ENCODE measurements at places on chromosomes 6 and 20.

DNA sequence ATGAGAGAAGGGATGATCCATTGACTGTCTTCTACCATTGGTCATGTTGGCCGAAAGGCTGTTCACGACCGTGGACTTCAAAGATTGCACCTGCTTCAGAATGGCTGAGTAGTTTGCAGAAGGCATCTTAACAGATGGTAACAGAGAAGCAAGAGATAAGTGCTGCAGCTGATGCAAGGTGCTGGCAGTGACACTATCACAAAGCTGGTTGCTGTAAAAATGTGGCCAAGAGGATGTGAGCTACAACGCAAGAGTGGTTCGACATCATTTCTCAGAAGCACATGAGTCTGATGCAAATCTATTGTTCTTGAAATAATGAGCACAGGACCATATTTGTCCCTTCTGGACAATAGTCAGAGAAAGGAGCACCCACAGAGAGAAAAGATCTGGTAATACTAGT lies 27.0 kb upstream of the ANKEF1 start:
- DNase-seq = no peak

DNA sequence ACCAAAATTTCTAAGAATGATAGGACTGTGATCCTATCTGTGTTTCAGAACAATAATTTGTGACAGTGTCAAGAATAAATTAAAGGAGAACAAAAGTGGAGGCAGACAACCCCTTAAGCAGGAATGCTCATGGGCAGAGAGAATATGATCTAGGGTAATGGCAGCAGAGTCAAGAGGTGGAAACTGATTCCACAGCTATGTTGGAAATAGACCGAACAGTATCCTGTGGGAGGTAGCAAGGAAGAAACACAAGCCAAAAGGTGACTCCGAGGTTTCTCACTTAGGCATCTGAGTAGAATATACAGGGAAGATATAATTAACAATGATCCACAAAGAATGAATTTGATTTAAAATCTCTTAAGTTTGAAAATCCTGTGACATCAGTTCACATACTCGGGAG lies 100.5 kb downstream of the NRSN1 start:
- DNase-seq = no peak

DNA sequence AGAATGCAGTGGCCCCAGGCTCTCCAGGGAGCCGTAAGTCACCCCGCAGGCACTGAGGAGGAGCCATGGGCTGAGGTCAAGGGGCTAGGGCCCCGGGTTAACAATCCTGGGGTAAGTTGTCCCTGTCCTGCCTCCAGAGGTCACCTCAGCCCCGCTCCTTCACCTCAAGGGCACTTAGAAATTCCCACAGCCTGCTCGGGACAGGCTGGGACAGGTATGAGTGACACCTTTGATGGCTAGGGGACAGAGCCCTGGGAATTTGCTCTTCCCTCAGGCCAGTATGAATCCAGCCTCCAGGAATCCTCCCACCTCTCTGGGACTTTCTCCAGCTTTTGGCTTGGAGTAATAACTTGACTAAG lies 3.5 kb upstream of the GRM4 start:
- DNase-seq = no peak

- DNase-seq = peak; percentile 31
Measured at GRCh38 chr6:49551078-49551865, 804 bp downstream of the C6orf141 start.

DNA sequence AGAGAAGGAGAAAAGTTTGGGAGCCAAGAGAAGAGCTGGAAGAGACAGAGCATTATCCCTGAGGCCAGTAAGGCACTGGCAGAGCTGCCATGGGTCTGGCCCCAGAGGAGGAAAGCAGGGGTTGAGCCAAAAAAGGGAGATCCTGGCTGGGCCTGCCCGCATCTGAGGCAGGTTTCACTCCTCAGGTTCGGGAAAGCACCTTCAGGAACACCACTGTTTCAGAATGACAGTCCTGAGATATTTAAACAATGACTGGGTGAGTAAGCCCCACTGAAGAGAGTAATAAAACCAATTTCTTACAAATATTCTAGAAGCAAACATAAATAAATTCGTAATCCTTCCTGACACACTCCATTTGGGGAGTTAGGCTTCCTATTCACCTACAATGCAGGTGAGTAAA lies 152.2 kb downstream of the BACH2 start:
- peak; percentile 78 for DNase-seq

DNA sequence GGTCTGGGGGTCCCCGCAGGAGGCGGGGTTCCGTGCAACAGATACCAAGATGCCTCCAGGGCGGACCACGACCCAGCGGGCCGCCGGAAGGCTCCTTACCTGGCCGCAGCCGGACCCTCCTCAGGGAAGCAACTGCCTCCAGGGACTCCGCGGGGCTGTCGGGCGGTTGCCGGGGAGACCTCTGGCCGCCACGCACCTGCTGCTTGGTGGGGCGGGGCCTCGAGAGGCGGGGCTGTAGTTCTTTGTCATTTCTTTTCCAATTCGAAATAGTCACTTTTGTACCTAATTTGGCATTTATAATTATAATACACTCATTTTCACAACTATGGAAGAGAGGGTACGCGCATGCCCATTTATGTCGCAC lies 647 bp downstream of the AK9 start:
- DNase-seq = peak; percentile 81

- peak; percentile 43 for DNase-seq
Measured at GRCh38 chr6:43733471-43734293, 36.3 kb upstream of the VEGFA start.

GRCh38 chr6:170067181-170067641 lies 223.7 kb downstream of the DLL1 start:
- DNase-seq = no peak

DNA sequence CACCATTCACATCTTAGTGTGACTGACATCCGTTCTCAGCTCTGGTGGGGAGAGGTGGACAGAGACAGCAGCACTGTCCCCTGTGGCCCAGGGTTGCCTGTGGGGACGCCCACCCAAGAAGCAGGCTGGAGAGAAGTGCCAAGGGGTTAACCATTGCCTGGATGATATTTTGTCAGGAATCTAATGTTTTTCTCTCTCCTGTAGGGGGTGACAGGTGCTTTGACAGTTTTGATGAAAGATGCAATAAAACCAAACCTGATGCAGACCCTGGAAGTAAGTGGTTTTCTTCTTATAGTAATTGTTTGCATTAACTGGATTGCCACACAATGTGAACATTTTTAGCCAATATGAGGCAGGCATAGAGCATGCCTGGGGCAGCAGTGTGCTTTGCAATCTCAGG lies 99.3 kb downstream of the MTHFD1L start:
- no peak for DNase-seq

DNA sequence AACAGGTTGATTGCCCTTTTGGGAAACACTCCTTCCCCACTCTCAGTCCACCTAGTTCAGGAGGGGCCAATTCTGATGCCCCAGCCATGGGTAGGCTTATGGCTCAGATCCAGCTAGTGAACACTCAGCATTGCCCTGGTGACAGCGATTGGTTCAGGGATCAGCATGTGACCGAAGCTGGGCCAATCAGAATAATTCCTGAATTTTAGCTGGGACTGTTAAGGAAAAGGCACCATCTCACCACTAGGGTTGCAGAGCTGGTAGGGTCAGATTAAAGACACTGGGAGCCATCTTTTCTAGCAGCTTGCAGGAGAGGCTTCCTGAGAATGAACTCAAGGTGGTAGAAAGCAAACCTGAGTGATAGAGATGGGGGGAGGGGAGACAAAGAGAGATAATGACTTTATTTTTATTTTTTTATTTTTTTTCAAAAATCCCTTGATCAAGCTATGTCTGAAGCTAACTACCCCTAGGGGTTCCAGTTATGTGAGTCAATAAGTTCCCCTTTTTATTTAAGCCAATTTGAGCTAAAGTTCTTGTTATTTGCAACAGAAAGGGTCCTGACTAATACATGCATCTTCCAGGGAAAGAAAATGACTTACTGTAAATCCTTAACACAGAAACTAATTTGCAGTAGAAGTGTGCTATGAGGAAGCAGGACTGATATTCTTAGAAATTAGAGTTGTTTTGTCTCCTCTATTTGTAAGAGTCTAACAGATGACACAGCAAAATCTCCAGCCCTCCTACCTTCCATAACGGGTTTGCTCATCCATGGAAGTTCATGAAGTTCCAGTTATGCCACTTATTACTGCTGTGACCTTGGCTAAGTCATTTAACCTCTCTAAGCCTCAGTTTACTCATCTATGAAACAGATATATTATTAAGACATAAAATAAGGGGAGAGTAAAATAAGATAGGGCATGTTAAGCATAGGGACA lies 44.7 kb downstream of the EYA2 start:
- no peak for DNase-seq

DNA sequence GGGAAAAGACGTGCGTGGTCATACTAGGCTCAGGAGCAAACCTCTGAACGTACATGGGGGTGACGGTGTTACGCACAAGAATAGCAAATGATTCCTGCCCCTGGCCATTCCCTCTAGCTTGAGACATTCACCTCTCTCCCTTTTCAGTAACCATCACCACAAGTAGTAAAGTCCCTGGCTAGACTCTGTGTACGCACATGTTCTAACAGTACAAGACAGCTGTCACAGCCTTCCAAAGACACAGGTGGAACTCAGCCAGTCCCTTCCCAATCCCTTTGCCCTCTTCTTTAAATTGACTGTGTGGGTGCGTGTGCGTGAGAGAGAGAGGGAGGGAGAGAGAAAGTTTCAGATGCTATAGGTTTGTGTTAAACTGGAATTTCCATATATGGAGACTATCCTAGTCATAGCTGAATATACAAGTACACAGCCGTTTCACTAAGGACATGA lies 67.3 kb downstream of the LY86 start:
- peak; percentile 33 for DNase-seq

GRCh38 chr6:139236105-139236504 lies 55.7 kb downstream of the TXLNB start:
- DNase-seq = no peak

DNA sequence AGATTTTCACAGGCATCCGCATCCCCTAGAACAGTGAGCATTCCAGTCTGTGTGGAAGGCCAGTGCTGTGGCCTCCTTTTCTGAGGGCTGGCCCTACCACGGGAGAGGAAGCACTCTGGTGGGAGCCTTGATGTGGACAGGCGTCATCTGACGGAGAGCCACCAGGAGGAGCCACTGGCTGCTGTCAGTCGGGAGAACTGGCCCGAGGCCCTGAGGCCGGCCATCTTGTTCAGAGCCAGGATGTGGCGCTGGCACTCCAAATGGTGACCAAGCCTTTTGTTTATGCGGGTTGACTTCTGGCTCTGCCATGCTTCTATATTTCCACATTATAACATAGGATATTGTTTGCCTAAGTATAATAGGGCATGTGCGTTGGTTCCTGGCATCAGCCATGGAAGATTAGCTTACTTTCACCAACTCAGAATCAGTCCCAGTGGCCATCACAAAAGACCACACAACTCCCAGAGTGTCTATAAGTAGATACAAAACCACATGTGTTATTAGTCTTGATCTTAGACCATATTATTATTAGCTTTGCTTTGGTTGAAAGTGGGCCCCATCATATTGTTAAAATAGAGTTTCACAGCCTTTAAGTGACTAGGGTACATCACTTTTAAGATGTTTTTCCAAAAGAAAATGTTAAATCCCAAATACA lies 273.9 kb upstream of the TAB2 start:
- DNase-seq = peak; percentile 52

GRCh38 chr6:55726144-55726543 lies 147.2 kb upstream of the HMGCLL1 start:
- DNase-seq = no peak

DNA sequence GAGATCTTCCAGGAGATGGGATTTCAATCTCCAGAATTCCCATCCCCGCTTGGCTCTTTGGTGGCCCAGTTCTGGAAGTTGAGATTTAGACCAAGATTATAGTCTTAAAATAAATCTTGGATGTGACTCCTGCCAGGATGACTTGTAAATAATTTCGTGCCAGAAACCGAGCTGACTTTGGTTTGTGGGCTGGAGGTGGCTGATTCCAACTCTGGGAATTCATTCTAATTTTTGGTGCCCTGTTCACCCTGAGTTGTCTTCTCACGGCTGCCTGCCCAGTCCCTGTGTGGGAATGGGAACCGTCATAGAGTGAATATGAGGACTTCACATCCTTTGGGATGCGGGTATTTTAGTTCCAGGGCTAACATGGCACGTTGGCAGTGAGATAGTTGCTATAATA lies 64.8 kb downstream of the JARID2 start:
- no peak for DNase-seq

DNA sequence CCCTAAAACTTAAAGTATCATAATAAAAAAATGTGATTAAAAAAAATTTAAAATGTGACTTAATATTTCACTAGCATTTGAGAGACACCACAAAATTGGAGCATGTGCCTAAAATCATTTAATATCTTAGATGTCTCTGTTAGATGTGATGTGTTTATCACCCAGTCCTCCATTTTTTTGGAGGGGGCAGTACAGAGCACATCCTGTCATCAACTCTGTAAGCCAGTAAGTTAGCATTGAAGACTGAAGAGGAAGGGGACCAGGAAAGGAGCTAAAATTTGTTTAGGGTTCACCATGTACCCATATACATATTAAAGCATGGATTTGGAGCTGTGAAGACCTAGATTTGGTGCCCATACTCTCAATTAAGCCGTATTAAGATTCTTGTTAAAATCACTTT lies 30.7 kb upstream of the ADIG start:
- no peak for DNase-seq

DNA sequence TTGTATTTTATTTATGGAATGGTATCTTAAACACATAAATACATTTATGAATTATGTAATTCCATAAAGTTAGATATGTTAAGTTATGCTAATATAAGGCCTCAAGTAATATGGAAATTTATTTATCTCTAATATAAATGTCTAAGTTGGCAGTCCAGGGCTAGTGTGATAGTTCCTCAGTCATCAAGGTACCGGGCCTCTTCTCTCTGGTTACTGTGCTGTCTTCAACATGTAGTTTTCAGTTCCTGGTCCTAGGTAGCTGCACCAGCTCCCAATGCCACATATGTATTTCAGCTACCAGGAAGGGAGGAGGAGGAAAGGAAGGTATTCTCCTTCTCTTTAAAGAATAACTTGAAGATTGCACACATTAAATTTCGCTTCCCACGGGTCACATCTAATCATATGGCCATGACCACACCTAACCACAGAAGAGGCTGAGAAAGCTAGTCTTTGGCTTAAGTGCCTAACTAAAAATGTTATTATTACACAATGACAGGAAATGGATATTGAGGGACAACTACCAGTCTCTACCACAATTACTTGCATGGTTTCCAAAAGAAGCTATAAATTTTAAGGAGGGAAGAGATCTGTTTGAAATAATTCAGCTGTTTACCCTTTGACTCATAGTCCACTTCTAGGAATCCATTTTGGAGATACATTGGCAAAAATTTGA lies 68.6 kb downstream of the BCKDHB start:
- no peak for DNase-seq
